ENCODE measurements at places on chromosomes 16 and 17.

- no peak for DNase-seq
Observed at GRCh38 chr17:42287305-42287976, 857 bp upstream of the STAT5A start.

- DNase-seq: no peak
Observed at GRCh38 chr16:11188801-11189740, 66.9 kb downstream of the SOCS1 start.

DNA sequence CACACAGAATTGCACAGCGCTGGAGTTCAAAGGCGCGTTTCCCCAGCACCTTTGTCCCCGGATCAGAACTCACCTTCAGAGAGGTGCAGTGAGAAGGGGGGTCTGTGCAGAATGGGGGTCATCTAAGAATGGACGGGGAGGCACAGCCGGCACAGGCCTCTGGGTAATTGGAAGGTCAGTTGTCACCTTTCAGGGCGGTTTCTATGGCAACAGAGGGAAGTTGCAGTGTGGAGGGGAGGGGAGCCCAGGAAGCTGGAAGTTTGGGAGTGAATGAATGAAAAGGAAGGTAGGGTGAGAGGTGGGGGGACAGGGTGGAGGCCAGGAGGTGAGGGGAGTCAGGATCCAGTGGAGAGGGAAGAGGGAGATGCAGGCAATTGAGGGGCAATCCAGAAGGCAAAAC, 12.4 kb upstream of the KCNG4 start:
- no peak for DNase-seq

- DNase-seq: peak; percentile 15
Observed at GRCh38 chr16:49491106-49491670, 117.6 kb downstream of the C16orf78 start.

DNA sequence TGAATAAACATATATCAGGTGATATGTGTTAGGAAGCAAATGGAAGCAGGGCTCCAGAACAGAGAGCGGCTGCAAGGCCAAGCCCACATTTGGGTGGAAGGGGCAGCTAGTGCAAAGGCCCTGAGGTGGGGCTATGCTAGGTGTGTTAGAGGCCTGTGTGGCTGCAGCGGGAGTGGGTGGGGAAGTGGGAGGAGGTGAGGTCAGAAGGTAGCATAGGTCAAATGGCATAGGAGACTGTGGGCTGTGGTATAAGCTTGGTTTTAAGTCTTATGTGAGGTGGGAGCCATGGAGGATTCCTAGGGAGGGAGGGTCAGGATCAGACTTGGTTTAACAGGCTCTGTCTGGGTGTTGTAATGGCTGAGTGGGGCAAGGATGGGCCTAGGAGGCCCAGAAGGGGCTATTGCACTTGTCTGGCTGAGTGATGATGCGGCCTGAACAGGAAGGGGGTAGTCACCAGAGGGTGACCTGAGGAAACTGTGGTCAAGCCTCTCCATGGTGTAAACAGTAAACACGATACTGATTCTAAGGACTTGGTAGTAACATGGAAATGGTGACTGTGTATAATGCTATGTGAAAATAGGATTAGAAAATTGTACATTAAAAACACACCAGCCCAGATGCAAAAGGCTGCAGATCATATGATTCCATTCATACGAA, 31.1 kb downstream of the RAI1 start:
- no peak for DNase-seq

DNA sequence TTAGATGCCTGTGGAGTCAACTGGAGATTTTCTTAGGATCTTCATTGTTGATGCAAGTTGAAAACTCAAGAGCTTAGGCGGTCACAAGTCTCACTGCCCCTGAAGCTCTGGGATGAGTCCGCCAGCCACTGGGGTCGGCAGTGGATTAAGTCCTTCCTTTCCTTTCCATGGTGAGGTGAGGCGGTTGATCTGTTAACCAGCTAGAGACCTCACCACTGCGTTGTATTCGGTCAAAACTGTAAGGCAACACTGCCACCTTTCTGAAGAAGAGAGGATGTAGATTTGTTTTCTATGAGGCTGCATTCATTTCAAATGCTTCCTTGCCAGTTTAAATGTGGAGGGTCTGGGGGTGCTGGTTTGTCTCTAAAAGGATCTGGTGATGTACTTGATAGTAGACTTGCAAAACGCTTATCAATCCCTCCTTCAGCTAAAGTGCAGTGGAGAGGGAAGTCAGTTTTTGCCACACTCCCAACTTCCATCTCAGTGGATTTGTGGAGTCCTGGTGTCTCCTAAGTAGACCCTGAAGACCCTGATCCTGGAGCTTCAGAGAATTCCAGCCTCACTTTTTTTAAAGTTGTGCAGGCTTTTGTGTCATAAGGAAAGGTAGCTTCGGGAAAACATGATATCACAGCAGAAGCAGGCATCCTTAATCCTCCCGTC, 1.7 kb downstream of the MYOCD start:
- DNase-seq: peak; percentile 51

DNA sequence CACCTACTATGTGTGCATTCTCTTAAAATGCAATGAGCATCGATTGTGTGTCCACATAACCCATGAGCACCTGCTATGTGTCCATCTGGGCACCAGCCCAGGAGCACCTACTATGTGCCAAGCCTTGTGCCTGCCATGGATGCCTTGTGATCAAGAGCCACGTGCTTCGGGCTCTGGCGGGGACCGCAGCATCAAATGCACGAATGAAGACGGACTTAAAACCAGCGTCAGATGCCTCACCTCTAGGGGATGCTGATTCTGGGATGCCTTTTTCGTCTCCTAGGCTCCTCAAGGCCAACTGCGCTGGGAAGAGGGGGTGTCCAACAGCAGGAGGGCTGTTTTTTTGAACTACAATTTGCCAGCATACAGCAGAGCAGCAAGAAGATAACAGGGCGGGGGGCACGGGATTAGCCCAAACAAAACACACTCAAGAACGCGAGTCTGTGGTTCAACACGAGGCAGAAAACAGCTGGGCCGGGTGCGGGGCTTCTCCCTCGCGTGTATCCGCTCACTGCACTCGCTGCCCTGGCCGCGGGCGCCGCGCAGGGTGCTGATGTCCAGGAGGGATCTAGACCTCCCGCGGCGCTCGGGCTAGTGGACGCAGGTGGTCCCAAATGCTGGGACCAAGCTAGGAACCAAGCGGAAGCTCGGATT, 1.2 kb upstream of the GLIS2 start:
- DNase-seq: no peak

- no peak for DNase-seq
Observed at GRCh38 chr16:3938471-3938842, 57.9 kb upstream of the CREBBP start.

GRCh38 chr17:76138896-76139752, 1.9 kb downstream of the FOXJ1 start:
- no peak for DNase-seq

GRCh38 chr17:31787857-31788570, 71.0 kb downstream of the COPRS start:
- DNase-seq: no peak

DNA sequence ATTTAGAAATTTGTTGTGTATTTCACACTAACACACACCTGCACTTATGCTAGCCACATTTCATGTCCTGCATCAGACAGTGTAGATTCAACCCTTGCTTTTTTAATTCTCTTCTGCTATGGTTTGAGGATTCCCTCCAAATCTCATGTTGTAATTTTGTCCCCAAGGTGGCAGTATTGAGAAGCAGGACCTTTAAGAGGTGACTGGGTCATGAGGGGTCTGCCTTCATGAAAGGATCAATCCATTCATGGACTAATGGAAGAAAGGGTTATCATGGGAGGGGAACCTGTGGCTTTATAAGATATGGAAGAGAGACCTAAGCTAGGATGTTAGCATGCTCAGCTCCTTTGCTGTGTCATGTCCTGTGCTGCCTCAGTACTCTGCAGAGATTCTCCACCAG, 1032.2 kb downstream of the CDH11 start:
- DNase-seq: peak; percentile 32

- no peak for DNase-seq
Observed at GRCh38 chr16:26016989-26017388, 325.2 kb downstream of the HS3ST4 start.

DNA sequence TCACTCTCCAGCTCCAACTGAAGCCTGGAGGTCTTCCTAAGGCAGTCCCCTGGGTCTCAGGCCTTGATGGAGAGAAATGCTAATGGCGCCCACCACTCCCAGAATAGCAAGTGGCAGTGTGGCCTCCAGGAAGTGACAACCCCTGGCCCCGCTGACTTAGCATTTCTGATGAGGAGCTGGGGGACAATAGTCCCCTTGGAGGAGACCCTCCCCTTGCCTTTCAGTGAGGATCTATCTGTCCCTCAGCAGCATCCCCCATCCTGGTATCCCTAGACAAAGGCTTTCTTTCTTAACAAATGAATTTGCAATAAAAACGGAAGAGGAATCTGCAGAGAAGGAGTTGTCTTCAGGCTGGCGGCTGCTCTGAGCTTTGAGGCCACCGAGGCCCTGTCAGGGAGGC, 68.8 kb downstream of the LITAF start:
- DNase-seq: no peak

- DNase-seq: no peak
Observed at GRCh38 chr17:29158488-29159275, 21.5 kb downstream of the MYO18A start.

- DNase-seq: no peak
Observed at GRCh38 chr17:79127534-79128135, 53.0 kb downstream of the ENGASE start.

GRCh38 chr16:69845181-69845580, 83.0 kb downstream of the WWP2 start:
- no peak for DNase-seq

GRCh38 chr16:72961115-72961832, 86.7 kb downstream of the ZFHX3 start:
- DNase-seq: no peak

GRCh38 chr16:75943705-75944514, 217.6 kb upstream of the CPHXL start:
- no peak for DNase-seq

DNA sequence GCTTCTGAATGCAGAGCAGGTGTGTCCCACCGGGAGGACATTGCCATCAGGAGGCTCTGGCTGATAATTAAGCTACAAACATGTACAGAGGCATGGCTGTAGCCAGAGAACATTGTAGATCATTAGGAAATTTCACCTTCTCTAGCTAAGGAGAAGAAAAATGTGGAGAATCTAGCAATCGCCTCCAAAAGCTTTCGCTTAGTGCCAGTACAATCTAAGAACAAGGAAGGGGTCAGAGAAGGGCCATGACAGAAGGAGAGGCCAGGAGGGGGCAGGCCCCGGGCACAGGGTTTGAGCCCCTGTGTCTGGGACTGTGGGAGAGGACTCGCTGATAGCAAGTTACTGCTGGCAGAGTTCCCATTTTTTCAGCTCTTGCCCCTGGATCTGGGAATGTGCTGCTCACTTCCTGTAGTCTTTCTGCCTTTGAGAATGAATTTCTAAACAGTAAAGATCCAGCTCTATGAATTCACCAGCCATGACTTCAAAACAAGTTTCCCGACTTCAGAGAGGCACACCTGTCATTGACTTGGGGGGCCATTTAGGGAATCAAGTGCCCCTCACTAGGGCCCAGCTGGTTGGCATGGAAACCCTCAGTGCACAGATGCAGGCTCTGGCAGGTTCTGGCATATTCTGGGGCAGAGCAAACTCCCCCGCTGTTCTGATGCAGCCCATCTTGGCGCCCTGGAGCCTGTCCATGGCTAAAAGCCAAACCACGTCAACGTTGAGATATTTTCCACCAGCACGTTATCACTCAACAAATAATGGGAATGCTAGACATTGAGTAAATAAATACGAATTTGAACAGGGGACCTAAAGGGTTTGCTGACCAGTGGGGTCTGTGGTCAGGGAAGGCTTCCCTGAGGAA, 59.5 kb upstream of the CACNG4 start:
- no peak for DNase-seq

- no peak for DNase-seq
Observed at GRCh38 chr17:75888484-75888883, 8.3 kb downstream of the TRIM65 start.

- DNase-seq: no peak
Observed at GRCh38 chr17:28545787-28546415, 6.5 kb downstream of the UNC119 start.

- no peak for DNase-seq
Observed at GRCh38 chr17:36501963-36502362, 15.5 kb downstream of the ZNHIT3 start.

- DNase-seq: no peak
Observed at GRCh38 chr16:59612094-59612493, 878.0 kb upstream of the GOT2 start.

GRCh38 chr17:73104450-73104849, 12.0 kb upstream of the SLC39A11 start:
- no peak for DNase-seq

GRCh38 chr16:60655514-60656153, 1380.6 kb downstream of the CDH8 start:
- no peak for DNase-seq

- DNase-seq: no peak
Observed at GRCh38 chr16:66369055-66369592, 2.6 kb downstream of the CDH5 start.

DNA sequence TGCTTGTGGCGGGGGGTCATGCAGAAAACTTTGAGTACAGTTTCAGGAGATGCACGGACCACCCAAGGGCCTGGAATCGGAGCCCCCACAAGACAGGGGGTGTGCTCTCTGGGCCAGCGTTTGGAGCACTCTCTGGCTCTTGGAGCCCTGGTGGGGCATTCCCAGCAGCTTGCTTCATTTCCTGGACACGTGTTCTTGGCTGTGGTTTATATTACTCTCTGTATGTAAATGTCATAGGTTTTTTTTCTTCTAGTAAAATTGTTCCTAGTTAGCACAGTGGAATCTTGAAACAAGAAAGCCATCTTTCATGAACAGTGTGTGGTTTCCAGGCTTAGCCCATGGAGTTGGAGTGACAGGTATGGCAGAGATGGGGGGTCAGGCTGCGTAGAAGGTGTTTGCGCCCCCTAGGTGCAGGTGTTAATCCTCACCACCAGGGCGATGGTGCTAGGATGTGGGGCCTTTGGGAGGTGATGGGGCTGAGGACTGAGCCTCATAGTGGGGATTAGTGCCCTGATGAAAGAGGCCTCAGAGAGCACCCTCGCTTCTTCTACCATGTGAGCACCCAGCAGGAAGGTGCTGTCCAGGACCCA, 79.8 kb downstream of the JPH3 start:
- no peak for DNase-seq

DNA sequence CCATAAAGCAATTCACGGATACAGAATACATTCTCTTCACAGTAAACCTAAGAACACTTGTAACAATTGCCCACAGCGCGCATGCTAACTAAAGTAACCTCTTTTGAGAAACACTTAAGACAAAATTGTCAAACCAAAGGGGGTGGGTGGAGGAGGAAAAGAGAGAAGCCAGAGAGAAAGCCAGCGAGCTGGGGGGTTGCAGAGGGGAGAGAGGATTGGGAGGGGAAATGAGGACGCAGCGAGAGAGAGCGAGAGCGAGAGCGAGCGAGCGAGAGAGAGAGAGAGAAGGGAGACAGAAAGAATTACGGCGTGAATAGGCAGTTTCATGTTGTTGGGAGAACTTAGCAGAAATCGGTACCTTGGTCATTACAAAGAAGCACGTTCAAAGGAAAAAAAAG, 1.6 kb upstream of the HOXB7 start:
- no peak for DNase-seq

- DNase-seq: no peak
Observed at GRCh38 chr17:44389281-44389680, at the start of gene ITGA2B. Gene ITGA2B, minus strand, starts transcription at chr17:44389649. Its CDS starts 176 bp downstream, at chr17:44389473.

- no peak for DNase-seq
Observed at GRCh38 chr17:4836221-4836620, 3.1 kb downstream of the MINK1 start.
